ENCODE measurements at places on chromosomes 4 and X.
A peak's percentile ranks its signal among the peaks of the same experiment; 100 is the strongest.

DNA sequence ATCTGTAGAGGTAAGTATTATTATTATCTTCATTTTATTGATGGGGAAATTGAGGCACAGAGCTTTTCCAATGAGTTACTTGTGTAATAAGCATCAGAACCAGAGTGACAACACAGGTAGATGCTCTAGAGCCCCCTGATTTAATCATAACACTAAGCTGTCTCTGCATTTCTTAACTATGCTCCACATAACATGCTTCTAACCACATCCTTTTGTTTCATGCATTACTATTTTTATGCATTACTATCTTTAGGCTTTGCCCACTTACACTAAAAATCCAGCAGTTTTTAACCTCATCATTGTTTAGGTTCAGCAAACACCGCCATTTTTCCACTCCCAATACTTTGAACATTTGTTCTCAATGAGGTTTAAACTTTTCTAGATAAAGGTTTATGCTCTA lies 1900.8 kb upstream of the PCDH10 start:
- DNase-seq = no peak

DNA sequence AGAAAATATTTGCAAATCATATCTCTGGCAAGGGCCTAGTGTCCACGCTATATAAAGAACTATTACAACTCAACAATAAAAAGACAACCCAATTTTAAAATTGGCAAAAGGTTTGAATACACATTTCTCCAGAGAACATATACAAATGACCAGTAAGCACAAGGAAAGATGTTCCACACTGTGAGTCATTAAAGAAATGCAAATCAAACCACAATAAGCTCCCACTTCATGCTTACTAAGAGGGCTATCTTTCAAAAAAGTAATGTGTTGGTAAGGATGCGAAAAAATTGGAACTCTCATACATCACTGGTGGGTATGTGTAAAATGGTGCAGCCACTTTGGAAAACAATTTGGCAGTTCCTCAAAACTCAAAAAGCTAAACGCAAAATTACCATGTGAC lies 884.0 kb upstream of the INTU start:
- no peak for DNase-seq

DNA sequence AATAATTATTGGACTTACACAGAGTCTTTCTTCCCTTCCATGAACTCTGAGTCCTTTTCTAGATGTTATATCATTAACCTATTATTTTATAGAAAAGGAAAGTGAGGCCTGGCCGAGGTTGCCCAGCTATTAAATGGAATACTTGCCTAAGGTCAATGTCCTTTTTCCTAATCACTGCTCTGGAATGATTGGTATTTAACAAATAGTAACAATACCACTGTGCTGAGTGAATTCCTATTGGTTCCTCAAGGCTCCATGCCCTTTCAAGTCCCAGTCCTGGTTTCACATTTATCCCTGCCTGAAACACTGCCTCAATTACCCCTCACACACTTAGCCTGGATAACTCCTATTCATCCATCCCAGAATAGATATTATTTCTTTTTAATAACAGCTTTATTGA lies 6.2 kb downstream of the TCEAL9 start:
- DNase-seq = no peak

DNA sequence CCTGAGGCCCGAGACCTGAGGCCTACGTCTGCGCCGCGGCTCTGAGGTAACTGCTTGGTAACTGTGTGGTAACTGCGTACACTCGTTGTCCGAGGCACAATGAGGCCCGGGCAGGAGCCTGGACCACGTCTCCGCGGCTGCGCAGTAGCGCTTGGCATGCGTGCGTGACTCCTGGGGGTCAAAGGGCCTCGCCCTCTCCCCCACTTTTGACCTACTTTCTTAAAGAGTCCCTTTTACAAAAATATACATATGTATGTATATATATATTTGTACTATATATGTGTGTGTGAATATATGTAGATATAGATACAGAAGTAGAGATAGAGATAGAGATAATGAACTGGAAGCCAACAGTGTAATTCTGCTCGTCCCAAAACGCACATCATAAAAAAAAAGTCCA lies at the start of gene BEND2:
BEND2 (minus strand) TSS at position 101 of the 400 bp plus-strand sequence. CDS start 136 bp downstream, outside the sequence.
- DNase-seq = no peak

GRCh38 chr4:2827874-2828751 lies 15.5 kb upstream of the ADD1 start:
- DNase-seq = no peak

GRCh38 chr4:155607481-155607880 lies 59.2 kb upstream of the GUCY1A1 start:
- DNase-seq = no peak

- no peak for DNase-seq
Observed at GRCh38 chr4:80228460-80228859, 31.2 kb downstream of the PRDM8 start.

- no peak for DNase-seq
Observed at GRCh38 chrX:46959985-46960700, 47.9 kb downstream of the JADE3 start.

GRCh38 chrX:110320381-110320987 lies 2.6 kb upstream of the AMMECR1 start:
- no peak for DNase-seq

- peak; percentile 59 for DNase-seq
Observed at GRCh38 chr4:161829591-161829990, 334.2 kb downstream of the FSTL5 start.

DNA sequence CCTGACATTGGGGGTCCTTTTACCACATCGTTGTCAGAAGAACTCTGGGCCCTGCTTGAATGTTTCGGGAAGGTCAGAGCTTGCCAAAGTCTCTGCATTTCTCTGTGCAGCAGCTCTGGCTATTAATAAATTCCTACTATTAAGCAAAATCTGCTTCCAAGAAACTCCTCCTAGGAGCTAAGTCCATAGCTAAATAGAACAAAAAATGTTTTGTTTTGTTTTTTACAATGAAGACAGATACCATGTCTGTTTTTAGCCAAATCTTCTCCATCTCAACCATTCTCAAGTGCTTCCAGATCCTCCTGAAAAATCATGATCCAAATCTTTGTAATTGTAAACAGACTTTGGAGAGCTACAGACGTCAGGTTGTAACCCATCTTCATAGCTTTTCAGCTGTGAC lies 161.6 kb downstream of the SPATA18 start:
- DNase-seq = no peak

- no peak for DNase-seq
Observed at GRCh38 chrX:111308039-111308438, 37.8 kb upstream of the CAPN6 start.

- DNase-seq = no peak
Observed at GRCh38 chrX:53605004-53605403, 81.5 kb downstream of the HUWE1 start.

- DNase-seq = peak; percentile 16
Observed at GRCh38 chr4:150033901-150034300, 44.3 kb upstream of the DCLK2 start.

DNA sequence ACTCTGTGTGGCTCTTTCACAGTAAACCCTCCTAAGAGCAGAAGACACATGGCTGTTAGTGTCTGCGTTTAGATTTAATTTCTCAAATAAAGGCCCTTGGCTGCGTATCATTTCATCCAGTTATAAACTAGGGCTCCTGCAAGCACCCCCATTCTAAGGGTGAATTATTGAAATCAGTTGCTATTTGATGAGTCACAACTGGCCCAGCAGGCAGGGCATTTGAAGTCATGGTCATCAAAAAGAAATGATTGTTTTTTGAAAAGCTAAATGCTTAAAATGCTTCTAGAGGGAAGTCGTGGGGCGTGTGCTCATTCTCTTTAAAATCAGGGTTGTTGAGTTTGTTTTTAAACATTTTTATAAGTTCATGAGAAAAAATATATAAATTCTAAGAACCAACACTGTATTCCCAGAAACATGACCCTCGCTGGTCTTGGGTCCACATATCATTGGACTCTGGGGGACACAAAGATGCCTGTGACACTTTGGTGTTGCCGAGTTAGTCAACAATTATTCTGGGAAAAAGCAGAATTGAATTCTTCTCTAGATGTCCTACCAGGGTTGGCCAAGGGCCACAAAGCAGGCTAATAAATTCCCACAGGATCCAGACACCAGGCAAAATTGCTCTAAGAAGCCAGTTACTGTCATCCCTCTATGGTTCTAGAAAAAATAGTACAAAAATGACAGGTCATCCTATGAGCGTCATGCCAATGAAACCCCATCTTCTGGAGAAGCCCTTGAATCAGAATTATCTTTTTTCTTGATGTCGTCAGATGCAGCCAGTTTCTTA lies 99.5 kb upstream of the MYOZ2 start:
- no peak for DNase-seq

- no peak for DNase-seq
Observed at GRCh38 chr4:160894809-160895208, 1269.0 kb downstream of the FSTL5 start.

- DNase-seq = no peak
Observed at GRCh38 chrX:74080165-74080564, 223.8 kb upstream of the ZCCHC13 start.

GRCh38 chrX:120358737-120359456 lies 3.0 kb upstream of the ATP1B4 start:
- no peak for DNase-seq
